ENCODE measurements at places on chromosomes 6 and 20.

GRCh38 chr6:104527761-104528415, 331.8 kb downstream of the HACE1 start:
- no peak for DNase-seq

DNA sequence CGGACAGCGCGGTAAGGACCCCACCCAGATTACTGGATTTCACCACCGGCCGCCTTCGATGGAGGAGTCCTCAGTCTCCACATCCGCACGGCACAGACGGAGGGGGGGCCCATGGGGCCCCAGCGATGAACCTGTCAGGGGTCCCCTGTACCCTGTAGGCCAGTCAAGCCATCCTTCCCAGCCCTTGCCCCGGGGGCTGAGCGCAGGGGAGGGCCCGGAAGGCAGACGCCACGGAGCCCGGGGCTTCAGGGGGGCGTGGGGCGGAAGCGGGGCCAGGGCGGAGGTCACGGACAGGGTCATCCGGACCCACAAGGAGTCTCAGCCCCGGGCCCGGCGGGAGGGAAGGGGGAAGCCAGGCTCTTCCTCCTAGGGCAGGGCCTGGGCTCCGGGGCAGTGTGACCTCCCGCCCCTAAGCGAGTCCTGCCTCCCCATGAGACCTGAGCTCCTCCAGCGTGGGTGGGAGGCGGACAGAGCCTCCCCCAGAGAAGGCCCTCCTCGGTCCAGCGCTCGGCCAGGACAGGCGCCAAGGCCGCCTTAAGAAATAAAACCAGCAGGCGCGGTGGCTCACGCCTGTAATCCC, 22.8 kb downstream of the ZBTB46 start:
- no peak for DNase-seq

- DNase-seq, result no peak
These were observed 84.8 kb upstream of the ZNF217 start for GRCh38 chr20:53678315-53678989.

DNA sequence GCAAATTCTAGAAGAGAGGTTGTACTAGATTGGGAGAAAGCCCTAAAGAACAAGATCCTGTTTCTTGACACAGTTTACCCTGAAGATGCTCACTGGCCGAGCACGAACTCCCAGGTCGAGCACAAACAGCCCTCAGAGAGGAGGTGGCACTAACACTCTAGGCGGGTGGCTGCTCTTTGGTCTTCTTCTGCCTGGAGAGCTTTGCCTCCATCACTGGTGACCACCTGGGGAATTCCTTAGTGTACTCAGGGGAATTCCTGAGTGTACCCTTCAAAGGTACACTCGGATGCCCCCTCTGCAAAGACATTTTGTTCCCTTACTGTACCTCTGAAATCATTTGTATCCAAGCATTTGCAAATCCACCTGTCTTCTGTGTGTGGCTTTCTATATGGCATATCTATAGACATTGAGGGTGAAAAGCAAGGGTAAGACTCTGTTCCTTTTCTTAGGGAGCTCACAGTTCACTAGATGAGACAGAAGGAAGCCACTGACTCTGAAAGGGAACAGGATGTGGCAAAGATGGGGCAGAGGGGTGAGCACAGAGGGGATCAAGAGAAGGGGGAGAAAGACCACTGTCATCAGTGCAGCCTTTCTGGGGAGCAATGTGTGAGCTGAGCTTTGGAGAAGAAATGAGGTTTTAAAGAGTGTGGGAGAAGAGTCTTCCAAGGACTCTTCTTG, 169.8 kb upstream of the PROKR2 start:
- DNase-seq, result no peak

GRCh38 chr6:134307870-134308269, 10.0 kb downstream of the SGK1 start:
- DNase-seq, result no peak

DNA sequence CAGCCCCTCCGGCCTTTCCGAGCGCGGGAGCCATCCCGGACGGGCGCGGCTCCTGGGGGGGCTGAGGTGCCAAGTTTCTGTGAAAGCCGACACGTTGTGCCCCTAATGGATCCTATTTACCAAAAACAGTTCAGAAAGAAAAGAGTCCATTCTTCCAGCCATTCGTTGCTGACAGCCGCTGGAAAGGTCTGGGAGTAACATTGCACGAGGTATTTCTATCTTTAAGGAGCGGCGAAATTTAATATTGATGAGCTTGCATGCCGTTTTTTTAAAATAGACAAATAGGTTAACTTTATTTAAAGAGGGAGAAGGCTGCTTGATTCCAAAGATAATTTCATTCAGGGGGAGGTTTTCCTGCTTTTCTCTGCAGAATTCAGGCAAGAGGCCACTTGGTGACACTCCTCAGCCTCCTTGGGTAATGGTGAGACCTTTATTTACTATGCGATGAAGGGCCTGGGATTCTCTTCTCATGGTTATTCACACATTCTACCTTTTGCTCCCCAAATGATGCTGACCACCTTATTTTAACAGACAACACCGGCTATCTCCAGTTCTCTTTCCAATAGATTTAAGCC, 988 bp downstream of the TIAM2 start:
- no peak for DNase-seq

- DNase-seq, result no peak
These were observed 113.5 kb downstream of the FAXC start for GRCh38 chr6:99236010-99236409.

DNA sequence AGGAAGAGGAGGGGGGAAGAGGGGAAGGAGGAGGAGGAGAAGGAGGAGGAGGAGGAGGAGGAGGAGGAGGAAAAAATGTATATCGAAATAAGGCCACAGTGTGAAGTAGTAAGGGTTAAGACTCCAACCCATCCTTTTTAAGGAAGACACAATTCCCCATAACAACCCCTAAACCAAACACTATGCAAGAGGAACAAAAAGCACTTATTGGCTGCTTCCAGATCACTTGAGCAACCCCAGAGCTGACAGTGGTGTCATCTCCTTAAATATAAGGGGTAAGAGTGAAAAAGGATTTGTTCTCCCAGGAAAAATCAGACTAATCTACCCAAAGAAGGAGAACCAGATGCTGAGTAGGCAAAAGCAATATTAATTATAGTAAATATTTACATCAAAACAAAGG, 169.1 kb upstream of the SASH1 start:
- no peak for DNase-seq

DNA sequence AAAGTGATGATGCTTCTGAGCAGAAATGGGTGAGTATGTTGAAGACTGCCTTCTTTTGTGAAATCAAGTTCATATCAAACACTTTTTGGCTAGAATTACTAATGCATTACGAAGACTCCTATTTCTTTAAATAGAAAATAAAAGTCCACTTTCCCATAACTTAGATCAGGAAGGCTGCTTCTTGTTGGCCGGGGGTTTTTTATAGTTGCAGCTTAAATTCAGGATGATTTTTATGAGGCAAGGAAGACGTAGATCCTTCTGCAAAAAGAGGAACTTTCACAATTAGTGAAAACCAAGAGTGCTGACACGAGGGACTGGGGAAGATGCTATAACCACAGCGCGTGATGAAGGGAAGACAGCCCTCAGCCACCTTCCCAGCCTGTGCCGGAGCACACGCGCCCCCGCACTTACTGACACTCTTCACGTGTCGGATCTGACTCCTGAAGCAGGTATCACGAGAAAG, 206.1 kb upstream of the PRDM1 start:
- DNase-seq, result no peak
